ENCODE measurements at places on chromosomes 7 and 10.

DNA sequence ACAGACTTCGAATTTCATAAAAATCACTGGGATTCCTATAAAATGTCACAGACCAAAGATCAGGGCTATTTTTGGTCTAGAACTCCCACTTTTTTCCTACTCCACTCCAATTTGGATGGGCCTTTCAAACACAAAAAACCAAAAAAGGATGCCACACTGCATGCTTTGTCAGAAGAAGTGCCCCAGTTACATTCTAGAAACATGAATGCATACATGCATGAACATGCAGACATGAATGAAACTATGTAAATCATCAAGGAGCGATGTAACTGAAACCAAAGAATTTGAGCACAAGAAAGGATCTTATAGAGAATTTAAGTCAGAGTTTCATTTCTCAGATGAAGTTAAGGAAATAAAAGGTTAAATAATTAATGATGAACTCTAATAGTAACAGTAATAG is 31.8 kb upstream of the FAM133B start:
- no peak for DNase-seq

- DNase-seq: no peak
These were observed 69.7 kb downstream of the MKI67 start for GRCh38 chr10:128056303-128057050.

DNA sequence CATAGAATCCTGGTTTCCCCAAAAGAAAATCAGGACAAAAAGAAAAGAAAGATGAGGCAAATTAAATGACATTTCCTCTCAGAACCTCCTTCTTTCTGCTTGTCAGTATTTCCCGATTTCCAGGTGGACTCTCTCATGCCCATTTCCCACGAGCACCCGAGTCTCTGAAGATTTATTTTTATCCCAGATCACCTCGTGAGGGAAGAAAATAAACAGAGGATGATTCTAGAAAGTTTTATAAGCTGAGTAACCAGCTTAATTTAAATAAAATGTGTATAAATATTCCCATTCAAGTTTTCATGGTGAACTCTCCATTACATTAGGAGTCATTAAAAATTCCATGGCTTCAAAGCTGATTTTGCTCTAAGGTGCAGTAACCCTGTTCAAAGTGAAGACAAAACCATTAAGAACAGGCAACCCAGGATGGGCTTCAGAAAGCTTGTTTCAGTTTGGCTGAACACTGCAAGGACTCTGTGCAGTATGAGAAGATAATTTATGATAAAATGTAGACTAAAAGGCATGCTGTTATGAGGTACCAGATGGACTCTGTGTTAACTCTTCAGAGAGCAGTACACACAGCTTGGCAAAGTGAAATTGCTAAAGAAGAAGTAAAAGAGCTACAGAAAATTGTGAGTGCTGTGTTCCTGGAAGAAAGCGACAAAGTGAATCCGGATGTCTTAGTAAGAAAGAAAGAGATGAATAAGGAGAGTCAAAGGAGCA is 521.3 kb upstream of the LRRN3 start:
- no peak for DNase-seq

DNA sequence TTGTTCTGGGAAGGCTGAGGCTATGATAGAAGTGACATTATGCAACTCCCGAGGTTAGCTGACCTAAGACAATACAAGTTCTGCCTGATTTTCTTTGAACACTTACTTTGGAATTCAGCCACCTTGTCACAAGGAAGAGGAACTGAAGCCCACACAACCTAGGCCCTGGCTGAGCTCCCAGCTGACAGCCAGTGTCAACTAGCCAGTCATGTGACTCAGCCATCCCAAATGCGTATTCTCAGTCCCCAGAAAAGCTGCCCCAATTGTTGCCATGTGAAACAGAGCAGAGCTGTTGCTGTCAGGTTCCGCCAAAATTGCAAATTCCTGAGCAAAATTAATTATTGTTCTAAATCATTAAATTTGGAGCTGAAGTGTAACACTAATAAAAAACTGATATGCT is 1010.0 kb downstream of the XPNPEP1 start:
- DNase-seq: no peak

DNA sequence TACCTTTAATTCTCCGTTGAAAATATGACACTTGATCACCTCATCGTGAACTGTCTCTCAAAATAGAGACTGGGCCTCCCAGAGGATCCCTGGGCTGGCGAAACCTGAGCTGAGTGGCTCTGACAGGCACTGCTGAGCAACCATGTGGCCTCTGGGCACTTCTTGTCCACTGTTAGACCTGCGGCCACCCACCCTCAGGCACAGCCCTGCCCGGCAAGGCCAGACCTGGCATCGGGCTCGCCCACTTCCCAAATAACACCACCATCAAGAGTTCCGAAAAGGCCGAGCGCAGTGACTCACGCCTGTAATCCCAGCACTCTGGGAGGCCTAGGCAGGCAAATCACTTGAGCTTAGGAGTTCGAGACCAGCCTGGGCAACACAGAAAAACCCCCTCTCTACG is 82.5 kb downstream of the COBL start:
- no peak for DNase-seq

DNA sequence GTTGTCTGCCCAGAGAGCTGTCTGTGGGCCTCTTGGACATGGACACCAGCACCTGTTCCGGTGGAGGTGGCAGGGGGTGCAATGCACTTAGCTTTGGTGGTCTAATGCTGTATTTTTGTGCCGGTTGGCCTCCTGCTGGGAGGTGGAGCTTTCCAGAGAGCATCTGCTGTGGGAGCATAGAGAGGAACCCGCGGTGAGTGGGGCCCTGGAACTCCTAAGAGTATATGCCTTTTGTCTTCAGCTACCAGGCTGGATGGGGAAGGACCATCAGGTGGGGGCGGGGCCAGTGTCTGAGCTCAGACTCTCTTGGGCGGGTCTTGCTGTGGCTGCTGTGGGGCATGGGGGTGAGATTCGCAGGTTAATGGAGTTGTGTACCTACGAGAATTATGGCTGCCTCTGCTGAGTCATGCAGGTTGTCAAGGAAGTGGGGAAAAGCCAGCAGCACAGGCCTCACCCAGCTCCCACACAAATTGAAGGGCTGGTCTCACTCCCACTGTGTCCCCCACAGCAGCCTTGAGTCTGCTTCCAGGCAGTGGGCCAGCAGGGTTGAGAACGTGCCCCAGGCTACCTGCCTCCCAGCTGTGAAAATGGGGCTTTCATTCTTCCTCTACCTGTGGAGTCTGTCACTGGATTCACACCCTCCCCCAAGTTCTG is 29.0 kb downstream of the JAKMIP3 start:
- no peak for DNase-seq

GRCh38 chr7:34452363-34452762 is 205.7 kb upstream of the NPSR1 start:
- DNase-seq: no peak

GRCh38 chr7:111146136-111146535 is 55.2 kb downstream of the LRRN3 start:
- no peak for DNase-seq

GRCh38 chr10:44963772-44964633 is 4.4 kb downstream of the RASSF4 start:
- no peak for DNase-seq

- DNase-seq: no peak
These were observed 4.2 kb downstream of the GTPBP4 start for GRCh38 chr10:992467-992866.

DNA sequence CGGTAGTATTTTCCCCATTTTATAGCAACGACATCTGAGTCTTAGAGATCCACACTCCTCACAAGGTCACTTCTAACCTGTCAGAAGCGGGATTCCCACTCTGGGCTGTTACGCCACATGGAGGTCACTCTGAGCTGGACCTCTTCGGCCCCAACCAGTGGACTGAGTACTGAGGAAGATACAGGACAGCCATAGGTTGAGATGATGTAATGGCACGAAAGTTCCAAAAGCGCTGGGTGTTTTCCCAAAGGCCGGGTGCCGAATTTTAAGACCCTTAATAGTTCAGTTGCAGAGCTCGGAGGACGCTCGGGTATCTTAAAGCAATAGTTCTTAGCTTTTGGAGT is 699 bp downstream of the GHITM start:
- no peak for DNase-seq

GRCh38 chr10:103853428-103854264 is 1.7 kb downstream of the SH3PXD2A start:
- DNase-seq: no peak

GRCh38 chr10:65861249-65861648 is 1064.6 kb upstream of the LRRTM3 start:
- DNase-seq: no peak

GRCh38 chr7:142139597-142140400 is 28.3 kb downstream of the MGAM2 start:
- no peak for DNase-seq

- DNase-seq: no peak
These were observed 916 bp upstream of the EEPD1 start for GRCh38 chr7:36151921-36152755.

DNA sequence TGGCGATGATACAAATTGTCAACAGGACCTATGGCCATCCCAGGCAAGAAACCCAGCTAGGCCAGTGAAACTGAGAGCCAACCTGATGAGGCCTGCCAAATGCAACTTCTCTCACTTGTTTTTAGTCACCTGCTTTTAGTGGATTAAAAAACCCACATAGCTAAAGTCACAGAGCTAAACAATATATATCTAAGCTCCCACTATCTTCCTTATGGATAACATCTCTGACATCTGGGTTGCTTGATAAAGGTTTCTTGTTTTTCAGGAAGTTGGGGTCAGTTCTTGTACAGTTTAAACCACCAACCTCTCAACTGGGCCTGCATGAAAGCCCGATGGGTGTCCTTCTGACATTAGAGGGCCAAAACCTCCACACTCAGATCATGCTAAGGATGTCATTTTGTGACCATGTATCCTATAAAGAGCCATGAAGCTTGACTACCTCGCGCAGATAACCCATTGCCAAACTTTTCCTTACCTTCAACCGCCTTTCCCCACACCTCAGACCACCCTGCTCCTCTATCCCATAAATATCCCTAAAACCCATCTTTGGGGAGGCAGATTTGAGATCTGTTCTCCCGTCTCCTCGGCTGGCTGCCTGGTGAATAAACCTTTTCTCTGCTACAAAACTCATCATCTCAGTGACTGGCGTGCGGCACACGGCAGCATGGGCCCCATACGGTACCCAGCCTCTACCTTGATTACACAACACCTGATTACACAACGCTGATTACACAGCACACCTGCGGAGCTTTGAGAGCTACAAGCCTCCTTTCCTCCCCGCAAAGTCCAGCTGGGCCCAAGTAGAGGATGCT is 797 bp upstream of the STMP1 start:
- peak; percentile 1 for DNase-seq

- no peak for DNase-seq
These were observed 22.2 kb upstream of the FAM171A1 start for GRCh38 chr10:15393139-15393825.

DNA sequence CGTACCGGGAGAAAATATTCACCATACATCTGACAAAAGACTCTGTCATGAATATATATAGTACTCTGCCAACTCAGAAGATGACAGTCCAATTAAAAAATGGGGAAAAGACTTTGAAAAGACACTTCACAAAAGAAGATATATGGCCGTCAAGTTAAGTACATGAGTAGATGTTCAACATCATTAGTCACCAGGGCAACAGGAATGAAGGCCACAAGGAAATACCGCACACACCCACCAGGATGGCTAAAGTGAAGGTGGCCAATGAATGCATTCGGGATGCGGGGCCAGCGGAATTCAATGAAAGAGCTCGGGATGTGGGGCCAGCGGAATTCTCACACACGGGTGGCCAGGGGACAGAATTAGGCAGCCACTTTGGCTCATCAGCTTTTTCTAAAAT is 42.2 kb downstream of the MAD1L1 start:
- no peak for DNase-seq

DNA sequence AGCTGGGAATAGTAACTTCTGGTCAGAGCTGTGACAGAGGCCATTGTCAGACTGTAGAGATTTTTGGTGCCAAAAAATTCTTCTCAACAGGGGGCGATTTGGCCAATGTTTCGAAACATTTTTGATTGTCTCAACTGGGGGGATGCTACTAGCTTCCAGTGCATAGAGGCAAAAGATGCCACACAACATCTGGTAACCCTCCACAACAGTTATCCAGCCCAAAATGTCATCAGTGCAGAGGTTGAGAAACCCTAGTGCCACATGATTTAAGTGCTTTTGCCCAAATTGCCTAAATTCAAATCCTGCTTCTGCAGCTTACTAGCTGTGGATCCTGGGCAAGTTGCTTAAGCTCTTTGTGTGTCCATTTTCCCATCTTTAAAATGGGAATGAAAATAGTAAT is 71.9 kb downstream of the FZD1 start:
- DNase-seq: no peak

GRCh38 chr10:102421757-102422512 is 1.3 kb downstream of the FBXL15 start:
- no peak for DNase-seq

DNA sequence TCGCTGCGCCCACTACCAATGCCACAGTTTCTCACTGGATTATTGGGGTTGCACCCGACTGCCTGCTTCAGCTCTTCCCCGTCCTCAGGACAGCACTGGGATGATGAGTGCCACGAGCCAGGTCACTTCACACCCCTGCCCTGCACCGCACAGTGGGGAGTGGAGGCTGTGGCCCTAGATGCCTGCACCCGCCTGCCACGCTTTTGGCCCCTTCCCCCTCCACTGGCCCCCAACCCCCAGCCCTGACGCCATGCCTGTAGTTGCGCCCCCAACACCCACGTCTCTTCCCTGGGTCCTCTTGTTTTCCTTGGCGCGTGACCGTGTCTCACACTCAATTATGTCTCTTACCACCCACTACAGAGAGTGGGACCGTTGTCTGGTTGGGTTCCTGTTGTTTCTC is 134.3 kb downstream of the VIPR2 start:
- DNase-seq: no peak

DNA sequence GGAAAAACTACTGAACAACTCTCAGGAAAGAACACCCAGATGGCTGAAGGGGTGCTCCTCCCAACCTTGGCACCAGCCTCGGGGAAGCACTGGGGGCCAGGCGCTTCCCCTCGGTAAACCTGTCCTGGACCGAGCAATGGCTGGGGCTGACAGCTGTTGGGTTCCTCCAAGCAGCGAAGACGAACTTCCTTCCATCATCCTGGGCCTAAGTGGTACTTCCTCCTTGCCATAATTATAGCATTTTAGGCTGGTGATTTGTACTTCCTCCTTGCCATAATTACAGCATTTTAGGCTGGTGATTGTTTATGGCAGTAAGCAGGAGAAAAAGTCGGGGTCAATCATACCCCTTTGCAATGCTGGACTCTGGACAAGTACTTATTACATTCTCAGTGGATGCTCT is 69.3 kb downstream of the MYOF start:
- no peak for DNase-seq

GRCh38 chr7:54712820-54713219 is 46.2 kb downstream of the SEC61G start:
- DNase-seq: no peak

Data from stimulated activated CD4-positive, alpha-beta T cell treated with anti-CD3 and anti-CD28 coated beads, Interleukin-2, amount 100 ng/mL, for 4 hours (primary cell).